GM23248 (cell line): ENCODE measurements at places on chromosomes 6 and 20. TPM values are rescaled to one million over a fixed set of nuclear protein-coding genes. Genes with fewer than 3 reads are reported as not detected.

DNA sequence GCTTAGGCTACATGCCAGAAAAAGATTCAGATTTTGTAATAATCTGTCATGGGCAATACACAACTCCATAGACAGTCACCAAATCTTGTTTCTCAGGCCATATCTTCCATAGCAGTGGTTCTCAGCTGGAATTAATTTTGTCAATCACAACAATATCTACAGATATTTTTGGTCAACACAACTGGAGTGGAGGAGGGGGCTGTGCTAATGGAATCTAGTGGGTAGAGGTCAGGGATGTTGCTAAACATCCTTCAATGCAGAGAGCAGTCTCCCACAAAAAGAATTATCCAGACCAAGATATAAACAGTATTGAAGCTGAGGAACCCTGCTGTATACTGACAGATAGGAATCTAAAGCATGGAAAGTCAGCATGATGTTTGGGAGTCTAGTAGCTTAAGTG is 174.6 kb downstream of the UBE3D start:
- no peaks in the 10 kb centered on the region for H3K4me1 ChIP-seq
- H3K27me3 ChIP-seq = no peaks in the 10 kb centered on the region
- no peak overlapping the region for H3K27ac ChIP-seq
- no peaks in the 10 kb centered on the region for H3K36me3 ChIP-seq

CD93 gene
- total RNA-seq = not detected in 2 replicates

DNA sequence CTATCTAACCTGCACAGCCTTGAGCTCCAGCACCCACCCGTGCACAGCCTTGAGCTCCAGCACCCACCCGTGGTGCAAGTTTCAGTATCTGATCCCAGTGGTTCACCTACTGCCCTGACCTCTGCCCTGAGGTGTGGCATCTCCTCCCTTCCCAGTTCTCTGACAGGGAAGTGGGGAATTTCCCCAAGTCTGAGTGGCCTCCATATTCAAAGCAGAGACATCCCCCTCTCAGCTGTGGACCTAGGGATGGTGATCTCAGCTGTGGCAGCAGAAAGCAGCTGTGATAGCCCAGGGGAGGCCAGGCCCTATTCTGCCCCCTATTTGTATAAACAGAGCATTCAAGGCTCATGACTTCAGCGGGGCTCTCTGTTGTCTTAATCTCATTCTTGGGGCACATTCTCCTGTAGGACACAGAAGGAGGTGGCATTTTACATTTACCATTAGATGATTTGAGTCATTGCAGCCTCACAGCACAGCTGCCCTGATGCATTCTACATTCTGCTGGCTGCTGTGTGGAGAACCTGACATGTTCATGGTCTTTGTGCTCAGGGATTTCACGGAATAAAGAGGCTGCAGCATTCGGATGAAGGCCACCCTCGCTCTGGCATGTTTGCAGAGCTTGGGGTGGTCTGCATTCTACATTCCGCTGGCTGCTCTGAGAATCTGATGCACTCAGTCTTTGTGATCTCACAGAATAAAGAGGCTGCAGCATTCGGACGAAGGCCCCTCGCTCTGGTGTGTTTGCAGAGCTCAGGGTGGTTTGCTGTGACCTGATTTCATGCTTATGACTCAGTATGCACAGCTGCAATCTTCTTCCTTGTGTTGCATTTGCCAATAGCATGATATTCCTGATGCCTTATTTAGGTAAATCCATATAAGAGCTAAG is 16.9 kb downstream of the GPR31 start:
- H3K27ac ChIP-seq = no peak overlapping the region
- no peaks in the 10 kb centered on the region for H3K36me3 ChIP-seq
- H3K27me3 ChIP-seq = no peaks in the 10 kb centered on the region
- no peak for DNase-seq
- no peak overlapping the region for H3K4me3 ChIP-seq

RAET1L gene
- total RNA-seq = not detected in 2 replicates

- no peak overlapping the region for H3K27ac ChIP-seq
- H3K4me1 ChIP-seq = no peaks in the 10 kb centered on the region
- H3K27me3 ChIP-seq = peaks cover 26% of the 10 kb centered on the region
- H3K4me3 ChIP-seq = no peak overlapping the region
- DNase-seq = peak; percentile 7
These were observed 2.8 kb downstream of the TNFRSF21 start for GRCh38 chr6:47306887-47307286.

- H3K36me3 ChIP-seq = no peaks in the 10 kb centered on the region
- no peak overlapping the region for H3K27ac ChIP-seq
- H3K4me1 ChIP-seq = no peaks in the 10 kb centered on the region
- DNase-seq = peak; percentile 21
- H3K27me3 ChIP-seq = peaks cover 16% of the 10 kb centered on the region; the same call in 1 of the 2 replicates
These were observed 179.3 kb upstream of the DTNBP1 start for GRCh38 chr6:15841937-15842726.

CYP21A2 gene
- not detected in 2 replicates for total RNA-seq

DNA sequence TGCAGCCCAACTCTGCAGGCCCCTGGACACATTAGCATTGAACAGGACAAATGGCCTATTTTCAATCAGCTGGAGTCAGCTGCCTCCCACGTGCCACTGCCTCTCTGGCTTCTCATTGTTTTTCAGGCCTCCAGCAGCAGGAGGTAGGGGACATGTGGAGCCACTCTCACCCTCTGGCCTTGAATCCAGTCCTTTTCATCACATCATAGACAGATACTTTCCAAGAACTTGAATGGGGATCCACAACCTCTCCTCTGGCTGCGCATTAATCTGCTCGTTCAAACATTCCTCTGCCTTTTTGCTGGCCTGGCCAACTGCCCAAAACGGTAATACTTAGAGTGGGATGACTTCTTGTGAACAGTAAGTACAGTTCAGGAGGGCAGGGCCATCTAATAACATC is 592.3 kb downstream of the PKHD1 start:
- no peaks in the 10 kb centered on the region for H3K4me1 ChIP-seq
- no peak for DNase-seq
- no peak overlapping the region for H3K27ac ChIP-seq
- no peak overlapping the region for H3K4me3 ChIP-seq
- no peaks in the 10 kb centered on the region for H3K27me3 ChIP-seq
- H3K36me3 ChIP-seq = no peaks in the 10 kb centered on the region

GRCh38 chr6:54151861-54152260 is 40.6 kb downstream of the MLIP start:
- no peaks in the 10 kb centered on the region for H3K27me3 ChIP-seq
- no peak overlapping the region for H3K27ac ChIP-seq
- no peaks in the 10 kb centered on the region for H3K4me1 ChIP-seq
- H3K36me3 ChIP-seq = no peaks in the 10 kb centered on the region
- DNase-seq = no peak
- H3K4me3 ChIP-seq = no peak overlapping the region

- H3K4me1 ChIP-seq = peaks cover 9% of the 10 kb centered on the region; the same call in 1 of the 2 replicates
- no peak overlapping the region for H3K4me3 ChIP-seq
- no peak for DNase-seq
- H3K36me3 ChIP-seq = peaks cover 72% of the 10 kb centered on the region
These were observed 342.7 kb downstream of the ESR1 start for GRCh38 chr6:152150196-152150595.

GRCh38 chr20:4267242-4267641 is 251.9 kb upstream of the RNF24 start:
- no peaks in the 10 kb centered on the region for H3K36me3 ChIP-seq
- no peaks in the 10 kb centered on the region for H3K27me3 ChIP-seq
- no peak overlapping the region for H3K4me3 ChIP-seq
- H3K27ac ChIP-seq = no peak overlapping the region

DNA sequence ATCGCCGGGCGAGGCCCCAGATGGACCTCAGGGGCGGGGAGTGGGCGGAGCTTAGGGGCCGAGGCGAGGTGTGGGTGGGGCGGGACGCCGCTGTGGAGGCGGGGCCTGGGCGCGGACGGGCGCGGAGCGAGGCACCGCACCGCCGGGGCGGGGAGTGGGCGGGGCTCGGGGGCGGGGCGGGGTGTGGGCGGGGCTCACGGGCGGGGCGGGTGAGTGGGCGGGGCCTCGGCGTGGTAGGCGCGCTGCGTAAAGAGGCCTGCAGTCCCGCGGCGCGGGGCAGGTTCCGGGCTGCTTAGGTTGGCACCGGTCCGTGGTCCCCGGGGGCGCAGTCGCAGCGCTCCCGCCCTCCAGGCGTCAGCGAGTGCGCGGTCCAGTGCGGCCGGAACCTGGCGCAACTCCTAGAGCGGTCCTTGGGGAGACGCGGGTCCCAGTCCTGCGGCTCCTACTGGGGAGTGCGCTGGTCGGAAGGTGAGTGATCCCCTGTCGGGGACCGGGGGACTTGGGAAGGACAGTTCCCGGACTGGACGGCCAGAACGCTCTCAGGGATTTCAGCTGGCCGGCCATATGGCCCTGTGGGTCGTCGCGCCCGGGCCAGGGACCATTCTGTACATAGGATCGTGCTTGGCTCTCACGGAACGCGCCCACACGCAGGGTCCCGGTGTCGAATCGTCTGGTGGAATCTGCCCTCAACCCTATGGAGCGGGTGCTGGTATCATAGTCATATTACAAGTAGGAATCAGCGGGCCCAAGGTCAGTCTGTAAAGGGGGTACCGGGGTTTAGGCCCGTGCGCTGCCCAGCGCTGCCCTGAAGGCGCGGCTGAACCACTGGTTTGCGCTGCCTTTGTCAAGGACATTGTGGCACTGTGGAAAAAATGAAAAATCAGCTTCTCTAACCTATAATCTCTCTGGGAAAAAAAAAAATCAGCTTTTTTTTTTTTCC is at the start of gene NQO2:
Gene NQO2 (plus strand): TSS at position 277 of the 940 bp plus-strand sequence. CDS start 6,659 bp downstream, outside the sequence.
- H3K4me1 ChIP-seq = peaks cover 20% of the 10 kb centered on the region
- H3K27me3 ChIP-seq = no peaks in the 10 kb centered on the region
- H3K27ac ChIP-seq = peak within 1 kb of the TSS; percentile 90
- H3K4me3 ChIP-seq = peak within 1 kb of the TSS; percentile 86

PLAGL2 gene
- total RNA-seq = 2.1 and 4.2 TPM in 2 replicates

GRCh38 chr20:47295921-47296426 is 60.5 kb downstream of the ZMYND8 start:
- H3K4me3 ChIP-seq = no peak overlapping the region
- peaks cover 44% of the 10 kb centered on the region for H3K36me3 ChIP-seq
- H3K27ac ChIP-seq = no peak overlapping the region
- no peak for DNase-seq
- peaks cover 8% of the 10 kb centered on the region; the same call in 1 of the 2 replicates for H3K4me1 ChIP-seq
- H3K27me3 ChIP-seq = no peaks in the 10 kb centered on the region

DNA sequence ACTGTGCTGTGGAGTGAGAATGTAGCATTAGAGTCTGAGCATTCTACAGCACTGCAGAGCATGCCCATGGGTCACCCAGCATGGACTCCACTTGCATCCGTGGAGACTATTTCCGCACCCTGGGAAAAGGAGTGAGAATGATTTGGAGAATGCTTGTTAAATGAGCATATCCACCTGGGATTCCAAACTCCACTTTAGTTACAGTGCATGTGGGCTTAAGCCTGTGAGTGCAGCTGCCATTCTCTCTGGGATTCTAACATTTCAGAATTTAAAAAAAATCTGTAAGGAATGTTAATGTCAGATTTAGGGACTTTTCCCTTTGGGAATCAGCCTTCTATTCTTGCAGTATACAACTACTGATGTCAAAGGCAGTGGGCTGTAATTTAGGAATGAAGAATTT is 33.4 kb downstream of the KIF25 start:
- no peak overlapping the region for H3K4me3 ChIP-seq
- H3K4me1 ChIP-seq = peaks cover 22% of the 10 kb centered on the region
- H3K27me3 ChIP-seq = no peaks in the 10 kb centered on the region
- H3K27ac ChIP-seq = no peak overlapping the region
- H3K36me3 ChIP-seq = no peaks in the 10 kb centered on the region

GPR6 gene
- not detected in 2 replicates for total RNA-seq

DNA sequence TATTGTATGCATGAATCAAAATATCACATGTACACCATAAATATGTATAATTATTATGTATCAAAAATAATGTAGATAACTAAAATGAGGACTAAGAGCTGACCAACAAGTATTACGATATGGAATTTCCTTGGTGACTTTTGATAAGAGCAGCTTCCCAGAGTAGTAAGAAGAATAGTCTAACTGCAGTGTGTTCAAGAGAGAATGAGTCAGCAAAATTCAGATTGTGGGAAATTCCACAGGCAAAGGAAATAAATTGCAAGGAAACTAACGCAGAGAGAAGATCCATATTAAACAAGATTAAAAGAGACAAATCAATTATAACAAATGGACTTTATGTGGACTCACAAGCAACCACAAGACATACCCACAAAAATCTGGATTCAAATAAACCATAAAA is 26.4 kb downstream of the FRK start:
- peaks cover 6% of the 10 kb centered on the region for H3K4me1 ChIP-seq
- no peak overlapping the region for H3K27ac ChIP-seq
- H3K27me3 ChIP-seq = no peaks in the 10 kb centered on the region
- no peak overlapping the region for H3K4me3 ChIP-seq
- DNase-seq = peak; percentile 44

DNA sequence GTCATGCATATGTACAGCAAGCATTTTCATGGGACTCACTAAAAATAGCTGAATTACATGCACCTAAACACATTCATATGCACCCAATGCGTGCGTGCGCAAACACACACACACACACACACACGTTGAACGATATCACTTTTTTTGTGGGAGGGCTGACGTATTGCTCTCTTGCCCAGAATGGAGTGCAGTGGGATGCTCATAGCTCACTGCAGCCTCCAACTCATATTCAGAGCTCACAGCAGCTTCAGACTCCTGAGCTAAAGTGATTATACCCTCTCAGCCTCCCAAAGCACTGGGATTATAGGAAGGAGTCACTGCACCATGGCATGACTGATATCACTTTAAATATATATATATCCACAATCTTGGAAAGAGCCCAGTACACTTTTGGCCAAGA is 620.4 kb upstream of the MANEA start:
- no peak overlapping the region for H3K4me3 ChIP-seq
- H3K36me3 ChIP-seq = no peaks in the 10 kb centered on the region
- no peaks in the 10 kb centered on the region for H3K27me3 ChIP-seq
- H3K27ac ChIP-seq = no peak overlapping the region

- no peaks in the 10 kb centered on the region for H3K36me3 ChIP-seq
- H3K27me3 ChIP-seq = no peaks in the 10 kb centered on the region
- H3K4me1 ChIP-seq = no peaks in the 10 kb centered on the region
- no peak overlapping the region for H3K4me3 ChIP-seq
These were observed 114.1 kb upstream of the SMLR1 start for GRCh38 chr6:130713144-130713543.

DNA sequence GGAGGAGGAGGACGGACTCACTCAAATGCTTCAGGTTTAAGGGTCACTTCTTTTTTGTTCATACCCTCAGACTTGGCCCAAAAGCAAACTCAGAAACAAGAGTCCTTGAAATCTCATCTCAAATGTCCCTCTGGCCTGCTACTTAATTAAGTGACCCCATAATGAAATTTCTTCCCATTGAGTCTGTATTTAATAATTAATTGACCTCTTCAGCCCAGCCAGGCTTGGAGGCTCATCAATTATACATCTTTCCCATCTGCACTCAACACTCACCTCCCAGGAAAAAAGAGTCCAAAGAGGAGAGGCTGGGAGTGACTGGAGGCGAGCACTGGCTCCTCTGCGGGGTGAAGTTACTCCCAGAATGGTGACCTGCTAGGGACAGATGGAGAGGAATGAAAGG is 90.5 kb upstream of the EYA2 start:
- no peaks in the 10 kb centered on the region for H3K4me1 ChIP-seq
- no peak overlapping the region for H3K4me3 ChIP-seq
- H3K27ac ChIP-seq = no peak overlapping the region
- peaks cover 37% of the 10 kb centered on the region for H3K27me3 ChIP-seq
- H3K36me3 ChIP-seq = no peaks in the 10 kb centered on the region
